ENCODE measurements at places on chromosomes 4 and X.

- DNase-seq: no peak
Measured at GRCh38 chr4:137474711-137475301, 57.5 kb downstream of the PCDH18 start.

- DNase-seq: no peak
Measured at GRCh38 chr4:154368060-154368459, 123.5 kb downstream of the DCHS2 start.

DNA sequence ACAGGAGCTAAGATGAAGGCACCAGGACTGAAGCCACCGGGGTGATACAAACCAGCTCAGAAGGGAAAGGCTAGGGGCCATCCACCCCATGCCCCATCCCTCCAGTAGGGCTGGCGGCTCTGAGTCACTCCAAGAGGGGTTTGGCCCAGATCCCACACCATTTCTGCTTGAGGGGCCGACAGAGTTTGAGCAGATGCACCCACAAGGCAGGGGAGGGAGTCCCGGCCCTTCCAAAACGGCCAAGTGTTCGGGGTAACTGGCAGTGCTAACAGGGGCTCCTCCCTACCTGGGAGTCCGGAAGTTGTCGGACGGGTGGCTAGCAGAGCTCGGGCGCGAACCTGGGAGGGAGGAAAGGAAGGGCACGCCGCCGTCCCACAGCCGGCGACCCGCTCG is 412 bp downstream of the SLC10A3 start:
- peak; percentile 12 for DNase-seq

- DNase-seq: no peak
Measured at GRCh38 chr4:185833055-185833598, 21.1 kb upstream of the SORBS2 start.

- no peak for DNase-seq
Measured at GRCh38 chrX:97858592-97858991, 974.9 kb downstream of the RPA4 start.

- no peak for DNase-seq
Measured at GRCh38 chrX:139949703-139950102, 15.6 kb downstream of the CXorf66 start.

DNA sequence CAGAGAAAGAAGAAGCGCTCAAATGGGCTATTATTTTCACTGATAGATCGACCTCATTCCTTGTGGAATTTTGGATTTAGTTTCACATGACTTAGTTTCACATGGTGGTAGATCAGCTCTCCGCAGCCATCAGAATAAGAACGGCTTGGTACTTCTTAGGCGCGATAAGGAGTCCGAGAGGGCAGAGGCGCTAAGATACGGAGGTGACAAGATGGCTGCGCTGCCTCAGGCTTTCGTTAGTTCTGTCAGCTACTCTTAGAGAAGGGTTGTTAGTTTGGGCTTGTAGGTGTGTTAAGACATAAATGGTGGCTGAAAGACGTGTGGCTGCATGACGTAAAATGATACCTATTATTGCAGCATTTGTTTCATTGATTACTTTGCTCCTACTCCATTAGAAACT is 169.1 kb downstream of the UNC5C start:
- DNase-seq: no peak

- DNase-seq: no peak
Measured at GRCh38 chrX:29662101-29662500, 553.3 kb upstream of the MAGEB2 start.

GRCh38 chr4:89439533-89439932 is 131.9 kb upstream of the GPRIN3 start:
- DNase-seq: no peak
